ENCODE measurements at places on chromosomes 11 and 22.

DNA sequence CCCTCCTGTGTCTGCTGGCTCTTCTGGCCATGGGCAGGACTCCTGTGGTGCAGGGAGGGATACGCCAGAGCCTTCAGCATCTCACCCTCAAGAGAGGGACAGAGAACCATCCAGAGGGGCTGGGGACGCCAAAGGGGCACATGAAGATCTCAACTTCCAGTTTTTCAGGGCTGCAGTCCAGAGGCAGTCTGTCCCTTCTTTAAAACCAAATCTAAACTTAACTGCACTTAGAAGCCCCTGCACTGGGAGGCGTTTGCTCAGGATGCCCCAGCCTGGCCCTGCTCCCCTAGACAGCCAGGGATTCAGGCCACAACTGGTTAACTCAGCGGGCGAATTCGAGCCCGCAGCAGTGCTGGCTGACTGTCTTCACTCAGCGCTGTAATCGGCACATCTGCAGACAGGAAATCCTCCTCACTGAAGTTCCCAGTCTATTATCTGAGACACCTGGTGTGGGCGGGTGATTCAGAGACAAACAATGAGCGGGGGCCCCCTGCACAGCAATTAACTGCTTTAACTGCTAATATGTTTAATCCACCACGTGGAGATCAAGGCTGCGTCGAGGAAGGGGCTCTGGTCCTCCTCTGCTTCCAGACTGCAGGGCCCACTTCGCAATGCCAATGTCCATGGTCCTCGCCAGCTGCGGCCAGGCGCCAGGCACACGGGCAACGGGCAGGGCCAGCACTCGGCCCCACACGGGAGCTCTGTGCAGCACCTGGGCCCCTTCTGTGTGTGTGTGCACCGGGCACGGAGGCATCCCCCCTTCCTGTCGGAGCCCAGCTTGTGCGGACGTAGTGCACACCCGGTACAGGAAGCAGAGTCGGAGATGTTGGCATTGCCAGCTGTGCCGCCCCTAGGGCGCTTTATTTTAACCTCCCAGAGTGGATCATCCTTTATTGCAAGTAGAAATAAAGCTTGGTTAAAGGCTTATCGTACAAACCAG, 36.9 kb upstream of the GNB1L start:
- DNase-seq = no peak

DNA sequence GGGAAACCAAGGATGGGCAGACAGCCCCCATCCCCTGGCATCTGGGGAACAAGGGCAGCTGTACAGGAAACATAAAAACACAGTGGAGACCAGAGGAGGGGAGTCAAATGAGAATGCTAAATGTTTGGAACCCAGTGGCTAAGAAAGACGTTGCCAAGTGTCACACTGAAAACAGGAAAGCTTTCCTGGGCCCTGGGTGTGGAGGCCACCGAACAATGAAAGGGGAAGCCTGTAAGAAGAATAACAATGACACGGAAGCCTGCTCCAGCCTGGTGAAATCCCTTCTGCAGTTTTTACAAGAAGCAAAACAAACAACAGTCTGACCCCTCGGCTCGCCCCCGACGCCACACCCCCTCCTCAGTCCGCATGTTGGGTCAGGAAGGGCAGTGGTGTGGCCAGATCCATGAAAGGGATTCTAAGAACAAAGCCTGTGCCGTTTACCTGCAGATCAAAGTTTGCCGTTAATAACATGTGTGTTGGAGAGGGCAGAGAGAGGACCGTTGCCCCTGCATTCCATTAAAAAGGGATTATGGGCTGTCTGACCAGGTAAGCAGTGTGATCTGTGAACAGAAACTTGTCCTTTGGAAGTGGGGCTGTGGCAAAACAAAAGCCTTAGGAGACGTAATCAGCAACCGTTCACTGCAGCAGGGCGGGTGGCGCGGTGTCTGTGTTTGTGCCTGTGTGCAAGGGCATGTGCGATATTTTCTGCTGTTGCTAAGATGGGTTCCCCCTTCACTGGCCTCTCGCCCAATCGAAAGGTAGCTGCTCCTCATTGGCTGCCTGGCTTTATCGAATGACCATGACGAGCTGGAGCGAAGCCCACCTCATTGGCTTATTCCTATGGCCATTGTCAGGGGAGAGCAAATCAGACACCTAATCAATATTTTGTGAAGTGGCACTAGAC, 113.7 kb upstream of the BLID start:
- DNase-seq = no peak

GRCh38 chr11:83845797-83846196, 559.6 kb upstream of the CCDC90B start:
- DNase-seq = no peak

- DNase-seq = no peak
These were observed 50.1 kb downstream of the ARHGEF12 start for GRCh38 chr11:120386318-120386717.
